ENCODE measurements at places on chromosomes 2 and 18. TPM values are rescaled to one million over a fixed set of nuclear protein-coding genes. Genes with fewer than 3 reads are reported as not detected.

DNA sequence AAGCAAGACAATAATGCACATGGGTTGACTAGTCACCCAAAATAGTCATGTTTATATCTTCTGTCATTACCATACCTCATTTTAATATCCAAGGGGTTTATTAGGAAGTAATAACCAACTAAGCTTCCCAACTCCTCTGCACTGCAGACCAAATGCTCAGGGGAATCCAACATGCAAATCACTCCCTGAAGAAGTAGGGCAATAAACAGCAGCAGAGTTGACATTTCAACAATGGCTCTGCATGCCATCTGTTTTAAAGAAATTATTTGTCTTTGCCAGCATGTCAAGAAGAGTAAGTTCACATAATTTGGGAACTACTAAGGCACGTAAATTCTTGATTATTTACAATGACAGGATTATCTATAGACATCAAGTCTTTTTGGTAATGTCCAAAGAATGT is 84.4 kb upstream of the LYPD1 start:
- H3K4me3 ChIP-seq: no peak overlapping the region
- H3K27ac ChIP-seq: no peak overlapping the region
- no peak for DNase-seq
- H3K4me1 ChIP-seq: peaks cover 5% of the 10 kb centered on the region
- no peaks in the 10 kb centered on the region for H3K27me3 ChIP-seq
- no peaks in the 10 kb centered on the region for H3K36me3 ChIP-seq

Gene CCNT2
- 24.0 TPM for total RNA-seq

- H3K27ac ChIP-seq: no peak overlapping the region
- H3K36me3 ChIP-seq: no peaks in the 10 kb centered on the region
- no peaks in the 10 kb centered on the region for H3K4me1 ChIP-seq
- no peak for DNase-seq
- H3K27me3 ChIP-seq: no peaks in the 10 kb centered on the region
Observed at GRCh38 chr2:48203668-48204067, 297.4 kb upstream of the FBXO11 start.

Gene IFIH1
- 13.0 TPM for total RNA-seq

DNA sequence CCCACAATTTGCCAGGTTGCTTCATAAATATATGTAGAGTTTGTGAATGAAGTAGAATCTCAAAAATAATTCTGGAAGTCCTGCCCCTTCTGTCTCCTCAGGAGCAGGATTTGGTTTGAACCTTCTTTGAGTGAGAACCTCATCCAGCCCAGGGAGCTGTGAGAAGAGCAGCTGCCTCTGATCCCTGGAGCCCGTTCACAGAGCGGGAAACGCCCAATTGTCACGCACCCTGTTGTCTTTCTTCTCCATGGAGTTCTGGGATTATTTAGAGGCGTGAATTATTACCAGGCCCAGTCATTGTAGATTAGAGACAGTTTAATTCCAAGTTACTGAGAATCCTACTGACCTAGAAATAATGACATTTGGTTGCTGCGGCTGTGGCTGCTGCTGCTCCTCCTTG is 66.1 kb downstream of the TPO start:
- no peak overlapping the region for H3K27ac ChIP-seq
- no peaks in the 10 kb centered on the region for H3K27me3 ChIP-seq
- no peak for DNase-seq
- H3K36me3 ChIP-seq: no peaks in the 10 kb centered on the region
- H3K4me1 ChIP-seq: no peaks in the 10 kb centered on the region

DNA sequence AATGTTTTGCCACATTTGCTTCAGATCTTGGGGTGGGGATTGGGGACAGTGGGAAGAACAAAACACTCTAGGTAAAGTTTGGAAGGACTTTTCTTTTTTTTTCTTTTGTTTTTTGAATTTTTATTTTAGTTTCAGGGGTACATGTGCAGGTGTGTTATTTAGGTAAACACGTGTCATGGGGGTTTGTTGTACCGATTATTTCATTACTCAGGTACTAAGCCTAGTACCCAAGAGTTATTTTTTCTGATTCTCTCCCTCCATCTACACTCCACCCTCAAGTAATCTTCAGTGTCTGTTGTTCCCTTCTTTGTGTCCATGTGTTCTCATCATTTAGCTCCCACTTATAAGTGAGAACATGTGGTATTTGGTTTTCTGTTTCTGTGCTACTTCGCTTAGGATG is 73.3 kb downstream of the FASTKD2 start:
- no peaks in the 10 kb centered on the region for H3K36me3 ChIP-seq
- no peaks in the 10 kb centered on the region for H3K27me3 ChIP-seq
- DNase-seq: no peak
- no peak overlapping the region for H3K4me3 ChIP-seq
- H3K4me1 ChIP-seq: no peaks in the 10 kb centered on the region

GRCh38 chr2:172089005-172089504 is 3.7 kb downstream of the DLX1 start:
- no peak for DNase-seq
- H3K4me3 ChIP-seq: no peak overlapping the region
- H3K27me3 ChIP-seq: peaks cover 100% of the 10 kb centered on the region
- peaks cover 38% of the 10 kb centered on the region for H3K4me1 ChIP-seq

Gene HRH4
- total RNA-seq: not detected

- H3K36me3 ChIP-seq: peaks cover 83% of the 10 kb centered on the region
- H3K27ac ChIP-seq: no peak overlapping the region
- H3K4me3 ChIP-seq: no peak overlapping the region
- no peaks in the 10 kb centered on the region for H3K4me1 ChIP-seq
- DNase-seq: no peak
Observed at GRCh38 chr2:43977677-43978375, 18.0 kb downstream of the LRPPRC start.

- H3K27me3 ChIP-seq: no peaks in the 10 kb centered on the region
- H3K4me3 ChIP-seq: no peak overlapping the region
- DNase-seq: no peak
- peaks cover 3% of the 10 kb centered on the region for H3K36me3 ChIP-seq
- no peak overlapping the region for H3K27ac ChIP-seq
- H3K4me1 ChIP-seq: no peaks in the 10 kb centered on the region
Observed at GRCh38 chr2:127429844-127430425, 11.7 kb downstream of the PROC start.

Gene SERPINB4
- total RNA-seq: not detected

GRCh38 chr18:32383050-32383819 is 87.4 kb downstream of the GAREM1 start:
- H3K4me1 ChIP-seq: peaks cover 36% of the 10 kb centered on the region
- H3K4me3 ChIP-seq: no peak overlapping the region
- H3K27ac ChIP-seq: peak overlapping the region; percentile 83
- no peak for DNase-seq

- no peaks in the 10 kb centered on the region for H3K27me3 ChIP-seq
- peak overlapping the region; percentile 98 for H3K4me3 ChIP-seq
- no peaks in the 10 kb centered on the region for H3K36me3 ChIP-seq
Observed at GRCh38 chr18:50879302-50880118, 592 bp downstream of the ME2 start.

- H3K4me1 ChIP-seq: no peaks in the 10 kb centered on the region
- H3K4me3 ChIP-seq: no peak overlapping the region
- peaks cover 16% of the 10 kb centered on the region for H3K36me3 ChIP-seq
- no peak for DNase-seq
- H3K27ac ChIP-seq: no peak overlapping the region
- no peaks in the 10 kb centered on the region for H3K27me3 ChIP-seq
Observed at GRCh38 chr2:72183016-72183415, 35.4 kb upstream of the CYP26B1 start.

Gene CD207
- total RNA-seq: 43.4 TPM

Measured in suprapubic skin (tissue), 4 donors.